ENCODE measurements at places on chromosomes 7 and 10.

DNA sequence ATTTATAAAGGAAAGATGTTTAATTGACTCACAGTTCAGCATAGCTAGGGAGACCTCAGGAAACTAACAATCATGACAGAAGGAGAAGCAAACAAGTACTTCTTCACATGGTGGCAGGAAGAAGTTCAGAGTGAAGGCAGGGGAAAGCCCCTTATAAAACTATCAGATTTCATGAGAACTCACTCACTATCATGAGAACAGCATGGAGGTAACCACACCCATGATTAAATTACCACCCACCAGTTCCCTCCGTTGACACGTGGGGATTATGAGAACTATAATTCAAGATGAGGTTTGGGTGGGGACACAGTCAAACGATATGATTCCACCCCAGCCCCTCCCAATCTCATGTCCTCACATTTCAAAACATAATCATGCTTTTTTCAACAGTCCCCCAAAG is 124.2 kb upstream of the PCGF5 start:
- DNase-seq: no peak

DNA sequence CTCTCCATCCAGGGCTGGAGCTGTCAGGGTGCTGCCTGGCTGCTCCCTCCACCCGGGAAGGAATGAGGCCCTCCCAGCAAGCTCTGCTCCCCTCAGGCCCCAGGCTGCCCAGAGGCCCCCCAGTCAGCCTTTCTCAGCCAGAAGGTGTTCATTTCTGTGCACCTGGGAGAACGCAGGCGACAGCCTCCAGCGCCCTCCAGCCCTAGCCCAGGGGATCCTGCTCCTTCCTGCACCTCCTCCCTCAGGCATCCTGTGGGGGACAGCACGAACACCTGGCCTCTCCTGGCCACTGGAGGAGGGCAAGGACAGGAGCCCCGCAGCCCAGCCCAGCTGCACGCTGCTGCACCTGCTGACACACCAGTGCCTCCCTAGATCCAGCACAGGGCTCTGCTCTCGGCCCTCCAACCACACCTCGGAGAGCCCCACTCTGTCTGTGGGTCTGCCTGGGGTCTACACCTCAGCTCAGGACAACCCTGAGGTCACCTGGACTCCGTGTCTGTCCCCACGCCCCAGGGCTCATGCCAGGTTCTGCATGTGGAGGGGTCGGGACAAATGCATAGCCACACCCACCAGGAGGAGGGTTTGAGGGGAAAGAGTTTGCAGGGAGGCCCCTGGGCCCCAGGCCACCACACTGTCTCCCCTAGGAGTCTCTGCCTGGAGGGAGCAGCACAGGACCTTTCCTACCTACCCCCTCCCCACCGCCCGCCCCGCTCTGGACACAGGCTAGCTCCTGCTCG is 7.4 kb upstream of the PWWP2B start:
- DNase-seq: no peak

- no peak for DNase-seq
Measured at GRCh38 chr10:43082746-43083145, 5.9 kb downstream of the RET start.

GRCh38 chr7:130084037-130084875 is 13.9 kb downstream of the KLHDC10 start:
- no peak for DNase-seq

DNA sequence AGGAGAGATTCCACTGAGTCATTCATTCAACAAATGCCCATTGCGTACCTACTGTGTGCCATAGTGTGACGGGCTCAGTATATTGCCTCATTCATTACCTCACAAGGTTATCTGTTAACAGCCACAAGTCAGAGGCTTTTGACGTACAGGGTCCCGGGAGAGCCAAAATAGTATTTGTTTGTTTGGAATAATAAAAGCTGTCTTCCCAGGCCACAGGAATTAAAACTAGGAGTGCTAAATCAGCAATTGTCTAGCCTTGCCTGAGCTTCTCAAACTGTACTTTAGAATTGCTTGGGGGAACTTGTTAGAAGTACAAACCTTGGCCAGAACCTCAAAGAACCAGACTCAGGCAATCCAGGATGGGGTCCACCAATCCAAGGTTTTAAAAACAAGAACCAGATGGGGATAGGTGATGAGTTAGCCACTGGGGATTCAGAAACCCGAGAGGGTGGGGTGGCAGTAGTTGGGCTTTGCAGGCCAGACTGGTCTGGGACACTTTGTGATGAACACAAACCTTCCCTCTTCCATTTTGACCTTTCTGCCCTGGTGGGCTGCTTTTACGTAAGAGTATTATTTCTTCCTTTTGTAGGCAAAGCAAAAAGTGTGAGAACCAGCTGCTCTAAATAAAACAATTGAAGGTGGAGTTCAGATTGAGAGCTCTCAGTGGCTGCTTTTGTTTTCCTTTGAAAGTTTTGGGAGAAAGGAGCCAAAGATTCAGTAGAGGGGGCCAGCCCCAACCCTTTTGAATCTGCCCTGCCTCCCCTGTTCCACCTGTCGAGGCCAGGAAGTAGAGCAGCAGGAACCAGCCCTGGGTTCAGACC is 113.0 kb upstream of the ANLN start:
- no peak for DNase-seq

DNA sequence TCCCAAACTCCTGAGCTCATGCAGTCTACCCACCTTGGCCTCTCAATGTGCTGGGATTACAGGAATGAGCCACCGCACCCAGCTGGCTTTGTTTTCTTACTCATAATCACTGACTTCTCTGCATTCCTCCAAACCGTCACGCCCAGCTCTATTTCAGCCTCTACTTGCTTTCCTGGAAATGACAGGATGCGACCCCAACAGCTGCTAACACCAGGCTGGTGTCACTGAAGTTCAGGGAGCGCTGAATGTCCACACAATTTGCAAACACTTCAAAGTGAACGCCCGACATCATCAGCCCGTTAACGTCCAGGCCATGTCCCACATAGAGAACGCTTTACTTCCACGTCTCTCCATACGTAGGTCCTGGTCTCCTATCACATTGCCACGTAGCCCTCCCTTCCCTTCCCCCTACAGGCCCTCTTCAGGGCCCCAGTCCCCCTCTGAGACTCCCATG is 12.8 kb upstream of the PROSER2 start:
- DNase-seq: no peak

- no peak for DNase-seq
Measured at GRCh38 chr7:70237831-70238575, 639.7 kb downstream of the AUTS2 start.

DNA sequence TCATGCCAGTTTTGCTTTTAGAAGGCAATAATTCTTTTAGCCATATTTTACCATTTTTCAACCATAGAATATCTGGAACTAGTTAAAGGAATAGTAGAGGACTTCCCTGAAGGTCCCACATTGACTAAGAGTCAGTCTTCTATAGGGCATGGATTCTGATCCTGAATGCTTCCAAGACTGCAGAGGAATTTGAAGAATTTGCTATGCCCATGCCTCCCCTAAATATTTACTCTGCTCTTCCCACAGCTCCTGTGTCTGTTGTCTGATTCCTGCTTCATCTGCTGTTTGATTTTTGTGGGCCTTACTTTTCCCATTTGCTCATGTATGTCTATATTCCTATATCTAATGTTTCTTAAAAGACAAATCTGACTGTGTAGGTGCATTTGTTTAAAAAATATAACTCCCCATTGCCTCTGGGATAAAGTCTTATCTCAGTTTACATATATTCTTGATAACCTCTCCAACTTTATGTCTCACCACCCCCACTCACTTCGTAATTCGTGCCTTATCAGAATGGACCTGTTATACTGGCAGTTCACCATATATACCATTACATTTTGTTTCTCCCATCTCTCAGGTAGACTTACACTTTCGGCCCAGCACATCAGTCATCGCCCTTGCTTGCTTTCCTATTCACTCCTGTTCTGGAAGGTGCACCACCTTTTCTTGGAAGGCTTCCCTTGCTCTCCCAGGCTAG is 33.9 kb downstream of the LRRC4 start:
- no peak for DNase-seq

- no peak for DNase-seq
Measured at GRCh38 chr10:26251925-26252324, 35.4 kb downstream of the GAD2 start.

GRCh38 chr10:28200775-28201174 is 102.1 kb downstream of the MPP7 start:
- DNase-seq: no peak

GRCh38 chr10:126073606-126074005 is 177.2 kb downstream of the FANK1 start:
- DNase-seq: no peak

DNA sequence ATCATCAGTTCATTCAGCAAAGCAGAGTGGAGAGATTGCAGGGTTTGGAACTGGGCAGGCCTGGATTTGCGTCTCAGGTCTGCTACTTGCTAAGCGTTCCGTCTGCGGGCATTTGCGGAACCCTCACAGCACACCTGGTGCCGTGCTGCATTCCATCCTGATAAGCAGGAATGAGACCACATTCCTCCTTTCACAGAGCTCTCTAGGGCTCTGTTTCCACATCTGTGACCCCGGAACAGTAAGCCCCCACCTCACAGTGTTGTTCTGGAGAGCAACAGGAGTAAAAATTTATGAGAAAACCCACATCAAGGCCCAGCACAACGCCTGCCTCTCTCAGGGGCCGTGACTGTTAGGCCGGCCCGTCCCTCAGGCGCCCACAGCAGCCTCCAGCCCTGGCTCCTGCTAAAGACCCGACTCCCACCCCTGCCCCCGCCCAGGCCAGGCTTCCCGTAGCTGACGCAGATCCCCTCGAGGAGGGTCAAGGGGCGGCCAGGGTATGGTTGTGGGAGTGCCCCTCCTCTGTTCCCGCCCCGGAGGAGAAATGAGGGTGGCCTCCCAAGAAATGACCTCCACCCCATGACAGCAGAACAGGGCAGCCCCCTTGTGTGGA is 128.9 kb downstream of the RGS10 start:
- no peak for DNase-seq

GRCh38 chr10:6203331-6204062 is 765 bp downstream of the PFKFB3 start:
- no peak for DNase-seq

- no peak for DNase-seq
Measured at GRCh38 chr7:44154703-44155102, 13.6 kb upstream of the MYL7 start.

GRCh38 chr10:29420744-29421143 is 131.9 kb downstream of the LYZL1 start:
- DNase-seq: no peak

DNA sequence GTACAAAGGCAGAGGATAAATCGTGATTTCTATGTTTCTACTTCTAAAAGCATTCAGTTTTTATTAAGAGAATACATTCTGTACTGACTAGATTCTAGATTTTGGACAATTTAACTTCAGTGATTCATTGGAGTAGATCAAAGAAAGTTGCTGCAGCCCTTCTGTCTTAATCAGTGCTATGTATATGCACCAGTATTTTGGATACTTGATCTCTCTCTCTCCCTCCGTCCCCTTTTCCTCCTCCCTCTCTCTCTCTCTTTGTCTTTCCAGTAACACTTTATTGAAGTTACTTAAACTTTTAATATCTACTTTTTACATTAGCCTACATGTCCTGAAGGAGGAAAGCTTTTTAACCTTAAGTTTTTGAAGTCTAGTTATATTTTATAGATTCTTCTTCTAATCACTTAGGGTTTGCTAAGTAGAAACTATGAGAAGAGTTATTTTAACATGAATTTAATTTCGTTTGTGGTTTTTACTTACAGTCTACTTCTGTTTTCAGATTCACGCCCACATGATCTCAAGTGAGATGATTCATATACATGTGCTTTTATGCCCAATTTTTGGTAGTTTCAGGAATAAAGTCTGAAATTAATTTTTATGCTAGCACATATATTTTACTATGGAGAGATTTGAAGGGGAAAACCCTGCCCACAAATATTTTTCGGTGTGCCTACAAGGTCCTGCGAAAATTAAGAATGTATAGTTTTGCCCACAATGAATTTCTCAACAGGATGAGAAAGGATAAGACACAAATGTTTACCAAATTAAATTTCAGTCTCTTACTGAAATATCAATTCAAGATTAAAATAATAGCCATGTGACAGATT is 9.1 kb downstream of the MDFIC start:
- DNase-seq: no peak

GRCh38 chr10:101207026-101207425 is 22.2 kb downstream of the LBX1 start:
- no peak for DNase-seq

DNA sequence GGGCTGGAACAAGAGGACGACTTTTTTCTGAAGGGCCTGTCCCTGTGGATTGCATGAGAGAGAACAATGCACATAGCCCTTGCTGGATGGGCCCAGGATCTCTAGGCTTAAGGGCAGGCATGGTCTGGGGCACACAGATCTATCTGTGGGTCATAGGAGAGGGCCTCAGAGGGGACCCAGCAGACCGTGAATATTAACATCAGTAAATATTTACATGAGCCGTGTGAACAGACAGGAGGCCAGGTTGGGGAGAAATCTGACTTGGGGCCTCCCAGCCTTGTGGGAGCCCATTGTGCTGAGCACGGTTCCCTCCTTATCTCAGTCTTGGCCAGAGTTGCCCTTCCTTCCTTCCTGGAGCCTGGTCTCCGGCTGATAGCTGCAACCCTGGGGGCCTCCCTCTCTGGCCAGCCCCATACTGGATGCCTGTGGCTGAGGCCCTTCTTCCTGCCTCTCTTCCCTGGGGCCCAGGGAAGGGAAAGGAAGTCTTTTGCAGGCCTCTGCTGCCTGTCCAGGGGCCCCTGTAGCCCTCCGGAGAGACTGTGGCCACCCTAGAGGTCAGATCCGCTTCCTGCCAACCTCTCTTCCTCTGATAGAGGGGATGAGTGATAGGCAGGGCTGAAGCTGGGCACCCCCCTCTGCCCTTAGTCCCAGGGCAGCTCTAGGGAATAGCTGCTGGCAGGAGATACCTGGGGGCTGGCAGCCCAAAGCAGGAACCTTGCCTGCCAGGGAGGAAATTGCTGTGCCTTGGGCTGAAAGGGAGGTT is 44.5 kb upstream of the TRIM8 start:
- DNase-seq: no peak

DNA sequence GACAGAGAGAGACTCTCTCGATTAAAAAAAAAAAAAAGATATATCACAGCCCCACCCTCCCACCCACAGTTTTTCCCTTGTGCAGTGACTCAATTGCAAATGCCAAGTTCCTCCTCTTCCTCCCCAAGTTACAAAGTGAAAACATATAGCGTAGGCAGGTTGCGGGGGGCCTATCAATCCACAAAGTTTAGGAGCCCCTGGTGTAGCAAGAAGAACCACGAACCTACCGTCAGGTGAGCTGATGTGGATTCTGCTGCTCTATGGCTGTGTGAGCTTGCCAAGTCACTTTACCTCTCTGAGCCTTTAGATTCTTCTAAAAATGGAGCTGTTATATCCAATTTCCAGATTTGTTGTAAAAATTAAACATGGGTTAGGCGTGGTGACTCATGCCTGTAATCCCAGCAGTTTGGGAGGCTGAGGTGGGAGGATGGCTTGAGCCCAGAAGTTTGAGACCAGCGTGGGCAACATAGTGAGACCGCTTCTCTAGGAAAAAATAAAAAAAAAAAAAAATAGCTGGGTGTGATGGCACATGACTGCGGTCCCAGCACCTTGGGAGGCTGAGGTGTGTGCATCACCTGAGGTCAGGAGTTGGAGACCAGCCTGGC is 8.2 kb upstream of the RHBDD2 start:
- no peak for DNase-seq

GRCh38 chr10:13184730-13185514 is 23.6 kb downstream of the MCM10 start:
- no peak for DNase-seq

GRCh38 chr10:61897671-61898434 is 3.6 kb upstream of the ARID5B start:
- no peak for DNase-seq

GRCh38 chr7:114375907-114376306 is 38.7 kb upstream of the FOXP2 start:
- no peak for DNase-seq
